ENCODE measurements at places on chromosomes 7 and 10.

DNA sequence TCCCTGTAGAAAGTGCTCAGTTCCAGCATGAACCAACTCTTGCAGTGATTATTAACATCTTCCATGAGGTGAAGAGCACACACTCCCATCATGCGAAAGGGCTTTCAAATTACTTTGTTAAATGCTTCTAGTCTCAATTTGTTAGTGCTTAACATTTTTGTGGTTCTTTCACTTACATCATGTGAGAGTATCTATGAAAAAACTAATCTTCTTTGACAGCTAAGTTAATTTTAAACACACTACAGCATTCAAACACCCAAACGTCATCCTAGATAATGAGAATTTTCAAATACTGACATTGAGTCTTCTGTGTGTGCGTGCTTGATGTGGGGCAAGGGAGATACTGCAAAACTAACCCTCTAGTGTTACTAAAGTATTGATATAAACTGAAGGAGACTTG lies 84.8 kb downstream of the ETV1 start:
- no peak for DNase-seq

GRCh38 chr10:19877466-19878255 lies 61.4 kb downstream of the PLXDC2 start:
- no peak for DNase-seq

DNA sequence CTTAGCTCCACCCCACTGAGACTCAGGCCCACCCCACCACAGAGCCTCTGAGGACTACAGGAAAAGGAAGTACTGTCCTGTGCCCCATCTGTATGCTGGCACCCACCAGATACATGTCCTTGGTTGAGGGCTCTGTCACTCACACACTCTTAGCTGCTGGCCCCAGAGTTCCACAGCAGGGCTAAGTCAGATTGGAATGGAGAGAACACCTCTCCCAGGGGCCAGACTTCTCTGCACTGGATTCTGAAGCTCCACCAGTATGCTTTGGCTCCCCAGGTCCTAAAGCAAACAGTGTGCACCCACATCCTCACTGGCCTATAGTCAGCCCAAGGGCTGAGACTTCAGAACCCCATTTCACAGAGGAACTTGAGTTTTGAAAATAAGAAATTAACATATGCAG lies 103.2 kb upstream of the PPP2R2D start:
- no peak for DNase-seq

GRCh38 chr7:42012786-42013360 lies 224.1 kb downstream of the GLI3 start:
- DNase-seq: no peak

GRCh38 chr7:46871516-46871915 lies 710.4 kb downstream of the TNS3 start:
- DNase-seq: no peak

DNA sequence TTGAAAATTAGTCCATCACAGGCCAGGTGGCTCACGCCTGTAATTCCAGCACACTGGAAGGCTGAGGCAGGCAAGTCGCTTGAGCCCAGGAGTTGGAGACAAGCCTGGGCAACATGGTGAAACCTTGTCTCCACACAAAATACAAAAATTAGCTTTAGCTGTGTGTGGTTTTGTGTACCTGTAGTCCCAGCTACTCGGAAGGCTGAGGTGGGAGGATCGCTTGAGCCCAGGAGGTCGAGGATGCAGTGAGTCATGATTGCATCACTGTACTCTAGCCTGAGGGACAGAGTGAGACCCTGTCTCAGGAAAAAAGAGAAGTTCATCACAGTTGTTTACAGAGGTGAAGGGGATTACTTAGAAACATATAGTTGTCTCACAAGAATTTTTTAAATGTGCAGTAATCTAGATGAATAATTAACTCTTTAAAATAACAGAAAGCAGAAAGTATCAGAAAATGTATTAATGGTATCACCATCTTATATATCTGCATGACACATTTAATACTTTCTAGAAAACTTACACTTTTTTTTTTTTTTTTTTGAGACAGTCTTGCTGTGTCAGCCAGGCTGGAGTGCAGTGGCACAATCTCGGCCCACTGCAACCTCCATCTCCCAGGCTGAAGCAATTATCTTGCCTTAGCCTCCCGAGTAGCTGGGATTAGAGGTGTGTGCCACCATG lies 8.9 kb downstream of the LCOR start:
- no peak for DNase-seq

- peak; percentile 95 for DNase-seq
Measured at GRCh38 chr10:60236869-60237524, 152.7 kb downstream of the ANK3 start.

DNA sequence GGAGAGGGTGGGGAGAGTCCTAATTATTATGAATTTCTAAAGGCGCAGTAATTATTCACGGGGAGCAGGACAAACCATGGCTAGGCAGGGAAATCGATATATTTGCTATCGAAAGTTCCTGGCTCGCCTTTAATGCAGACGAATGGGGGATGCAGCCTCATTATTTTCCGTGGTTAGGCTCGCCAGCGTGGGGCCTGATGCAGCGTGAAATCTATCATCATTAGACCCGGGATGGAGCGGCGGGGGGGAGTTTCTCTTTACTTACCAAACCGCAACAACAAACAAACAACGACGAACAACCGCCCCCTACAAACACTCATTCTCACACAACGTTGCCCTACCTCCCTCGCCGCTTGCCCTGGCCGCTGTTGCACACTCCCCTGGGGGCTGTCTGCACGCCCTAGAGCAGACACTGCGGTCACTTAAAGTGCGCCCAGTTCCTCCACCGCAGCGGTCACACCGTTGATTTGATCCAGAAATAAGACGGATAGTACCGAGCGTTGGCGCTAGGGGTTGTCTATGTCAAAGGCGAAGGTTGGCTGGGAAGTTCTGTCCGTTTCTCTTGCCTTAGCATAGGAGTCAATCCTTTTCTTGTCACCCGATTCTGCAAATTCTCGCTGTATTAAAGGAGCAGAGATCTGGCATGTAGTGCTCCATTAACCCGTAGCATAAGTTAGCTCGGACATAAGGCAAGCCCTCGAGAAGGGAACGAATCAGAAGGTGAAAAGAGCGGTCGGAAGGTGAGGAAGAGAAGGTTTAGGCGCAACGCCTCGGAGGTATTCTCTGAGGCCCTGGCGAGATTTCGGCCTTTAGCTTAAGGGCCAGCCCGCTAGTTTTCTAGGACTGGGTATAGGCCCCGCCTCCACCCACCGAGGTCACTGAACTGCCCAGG lies 10.4 kb downstream of the NXPH1 start:
- no peak for DNase-seq

DNA sequence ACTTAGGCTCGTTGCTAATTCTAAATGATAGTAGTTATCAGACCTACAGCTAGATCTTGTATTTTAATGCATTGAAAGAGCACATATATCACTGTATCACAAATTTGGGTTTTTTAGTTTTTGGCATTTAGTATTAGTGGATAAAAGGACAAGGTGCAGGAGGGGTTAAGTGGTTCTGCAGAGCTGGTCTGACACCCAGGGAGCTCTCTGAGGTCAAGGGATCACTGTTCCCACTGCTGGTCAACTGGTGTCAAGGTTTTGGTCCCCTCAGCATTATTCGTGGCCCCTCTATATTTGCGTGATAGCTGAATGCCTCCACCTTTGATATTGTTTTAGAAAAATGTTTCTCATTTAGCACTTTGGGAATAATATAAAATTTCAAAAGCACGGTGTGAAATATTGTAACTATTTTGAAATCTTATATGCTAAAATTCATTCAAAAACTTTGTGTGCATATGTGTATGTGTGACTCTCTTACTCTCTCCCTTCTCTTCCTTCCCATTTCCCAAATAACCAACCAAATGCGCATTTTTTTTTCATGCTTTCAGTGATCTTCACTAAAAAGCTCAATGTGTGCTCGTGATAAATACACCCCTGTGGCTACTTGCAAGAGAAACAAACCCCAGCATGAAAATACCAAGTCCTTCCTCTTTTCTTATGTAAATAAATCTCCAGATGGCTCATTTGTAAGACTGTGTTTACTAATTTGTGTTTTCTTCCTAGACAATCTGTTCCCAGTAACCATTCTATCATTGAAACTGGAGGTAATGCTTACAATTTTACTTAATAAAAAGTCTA lies 309.2 kb downstream of the FGFR2 start:
- DNase-seq: no peak

DNA sequence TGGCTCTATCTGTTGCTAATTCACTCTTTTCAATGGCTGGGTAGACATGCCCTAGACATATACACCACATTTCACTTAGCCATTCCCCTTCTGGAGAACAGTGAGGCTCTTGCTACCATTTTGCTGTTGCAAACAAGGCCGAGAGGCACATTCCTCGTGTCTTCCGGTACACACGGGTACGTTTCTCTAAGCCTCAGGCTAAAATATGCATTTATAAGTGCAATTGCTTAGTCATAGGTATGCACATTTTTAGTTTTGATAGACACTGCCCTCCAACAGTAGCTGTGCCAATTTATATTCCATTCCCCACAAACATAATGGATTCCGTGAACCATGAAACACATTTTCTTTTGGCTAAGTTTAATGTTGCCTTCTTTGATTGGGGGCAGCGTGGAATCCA lies 13.2 kb downstream of the CHAT start:
- DNase-seq: no peak

All from GM12878 (cell line).